ENCODE measurements at places on chromosomes 6 and 20.

- no peak for DNase-seq
These were observed 488.5 kb upstream of the BTBD3 start for GRCh38 chr20:11429168-11429567.

DNA sequence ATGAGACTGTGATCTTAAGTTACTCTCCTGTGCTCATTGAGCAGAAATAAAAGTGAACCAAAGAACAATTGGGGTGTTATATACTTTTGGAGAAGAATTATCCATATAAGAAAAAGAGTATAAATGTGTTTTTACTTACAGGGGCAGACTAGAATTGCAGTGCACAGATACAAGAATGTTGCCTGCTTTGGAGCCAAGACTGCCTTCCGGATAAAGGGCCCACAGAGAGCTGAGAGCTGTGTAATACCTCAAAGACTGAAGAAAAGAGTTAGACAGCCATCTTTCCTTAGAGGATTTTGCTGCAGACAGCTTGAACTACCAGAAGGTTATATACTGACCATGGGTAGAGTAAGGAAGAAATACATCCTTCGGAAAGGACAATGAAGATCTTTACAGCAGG is 1235.5 kb upstream of the CITED2 start:
- DNase-seq = no peak

- no peak for DNase-seq
These were observed 24.0 kb upstream of the THBS2 start for GRCh38 chr6:169277619-169278018.

DNA sequence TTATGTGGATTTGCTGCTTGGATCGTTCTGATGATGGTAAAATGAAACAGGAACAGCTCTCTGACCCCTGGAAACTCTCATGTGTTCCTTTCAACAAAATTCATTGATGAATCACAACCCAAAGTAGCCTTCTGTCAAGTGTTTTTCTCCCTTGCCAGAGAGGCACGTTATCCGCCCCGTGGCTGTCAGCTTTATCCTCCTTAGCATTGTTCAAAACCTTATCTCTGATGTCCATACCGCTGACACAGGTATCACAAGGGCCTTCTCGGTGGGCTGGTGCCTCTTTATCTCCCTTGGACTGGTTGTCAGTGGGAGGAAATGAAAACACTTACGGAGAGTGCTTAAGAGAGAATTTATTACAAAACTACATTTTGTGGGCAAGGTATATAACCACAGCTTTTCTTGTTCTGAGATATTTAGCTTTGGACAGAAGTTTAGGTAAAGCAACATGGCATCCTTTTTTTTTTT is 84.9 kb downstream of the TIAM2 start:
- DNase-seq = no peak

DNA sequence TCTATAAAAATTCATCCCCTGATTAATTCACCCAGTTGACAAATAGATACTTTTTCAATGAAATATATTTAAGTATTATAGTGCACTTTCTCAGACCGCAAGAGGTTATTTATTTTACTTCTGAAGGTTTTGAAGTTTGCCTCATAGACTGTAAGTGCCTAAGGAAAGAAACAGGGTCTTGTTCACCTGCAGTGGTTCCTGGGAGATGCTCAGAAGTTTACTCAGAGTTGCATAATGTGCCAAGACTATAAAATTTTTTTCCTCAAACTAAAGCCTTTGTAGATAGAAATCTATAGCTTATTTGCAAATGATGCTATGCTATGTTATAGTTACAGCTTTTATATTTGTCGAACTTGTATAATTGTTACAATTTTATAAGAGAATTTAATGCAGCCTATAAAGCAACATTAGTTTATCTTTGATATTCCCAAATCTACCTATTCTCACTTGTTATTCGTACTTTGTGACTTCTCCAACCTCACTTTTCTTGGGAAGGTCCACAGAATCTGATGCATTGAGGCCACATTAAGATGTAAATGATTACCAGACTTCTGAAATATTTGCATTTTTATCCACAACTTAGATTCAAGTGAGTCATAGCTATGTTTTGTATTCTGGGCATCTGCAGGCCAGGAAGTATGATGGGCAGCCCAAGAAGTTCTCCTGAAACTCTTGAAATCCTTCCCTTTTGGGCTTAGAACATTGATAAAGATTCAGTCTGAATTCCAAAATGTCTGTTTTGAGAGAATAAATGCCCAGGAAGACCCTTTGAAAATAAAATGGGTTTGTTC is 35.7 kb downstream of the KCNQ5 start:
- no peak for DNase-seq

GRCh38 chr6:10722570-10722819 is 375 bp upstream of the TMEM14C start:
- no peak for DNase-seq

DNA sequence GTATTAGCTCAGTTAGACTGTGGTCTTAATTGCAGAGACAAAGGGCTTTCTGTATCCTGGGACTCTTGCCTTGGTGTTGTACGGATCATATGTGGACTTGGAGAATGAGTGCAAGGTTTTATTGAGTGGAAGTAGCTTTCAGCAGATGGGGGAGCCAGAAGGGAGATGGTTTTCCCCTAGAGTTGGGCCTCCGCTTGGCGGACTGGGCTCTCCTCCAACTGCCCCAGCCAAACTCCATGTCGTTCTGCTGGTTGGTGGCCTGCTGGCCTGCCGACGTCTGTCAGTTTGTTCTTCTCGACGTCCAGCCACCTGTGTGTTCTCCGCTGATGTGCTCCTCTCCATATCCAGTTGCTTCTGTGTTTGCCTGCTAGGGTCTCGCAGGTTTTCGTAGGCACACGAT is 189.5 kb upstream of the FLRT3 start:
- no peak for DNase-seq

- DNase-seq = no peak
These were observed 1169.2 kb downstream of the GRIK2 start for GRCh38 chr6:102562713-102563112.

- no peak for DNase-seq
These were observed 110.7 kb downstream of the PDE10A start for GRCh38 chr6:165552248-165552736.

DNA sequence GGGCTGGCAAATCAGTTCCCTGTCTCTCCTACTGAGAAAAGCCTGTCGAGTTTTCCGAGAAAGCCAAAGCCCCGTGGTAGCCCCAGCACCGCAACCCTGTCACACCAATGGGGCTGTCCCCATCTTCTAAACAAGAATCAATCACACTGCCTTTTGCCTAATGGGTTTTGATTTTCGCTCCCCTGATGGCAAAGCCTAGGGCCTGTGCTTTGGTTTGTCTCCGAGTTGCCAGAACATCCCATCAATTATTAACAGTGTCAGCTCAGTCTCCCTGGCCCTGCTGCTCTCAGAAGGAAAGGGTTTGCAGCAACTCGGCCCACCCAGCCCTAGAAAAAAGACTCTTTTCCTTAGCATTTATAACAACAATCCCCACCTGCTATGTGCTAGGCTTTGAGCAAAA is 4.2 kb downstream of the KCNB1 start:
- DNase-seq = no peak

DNA sequence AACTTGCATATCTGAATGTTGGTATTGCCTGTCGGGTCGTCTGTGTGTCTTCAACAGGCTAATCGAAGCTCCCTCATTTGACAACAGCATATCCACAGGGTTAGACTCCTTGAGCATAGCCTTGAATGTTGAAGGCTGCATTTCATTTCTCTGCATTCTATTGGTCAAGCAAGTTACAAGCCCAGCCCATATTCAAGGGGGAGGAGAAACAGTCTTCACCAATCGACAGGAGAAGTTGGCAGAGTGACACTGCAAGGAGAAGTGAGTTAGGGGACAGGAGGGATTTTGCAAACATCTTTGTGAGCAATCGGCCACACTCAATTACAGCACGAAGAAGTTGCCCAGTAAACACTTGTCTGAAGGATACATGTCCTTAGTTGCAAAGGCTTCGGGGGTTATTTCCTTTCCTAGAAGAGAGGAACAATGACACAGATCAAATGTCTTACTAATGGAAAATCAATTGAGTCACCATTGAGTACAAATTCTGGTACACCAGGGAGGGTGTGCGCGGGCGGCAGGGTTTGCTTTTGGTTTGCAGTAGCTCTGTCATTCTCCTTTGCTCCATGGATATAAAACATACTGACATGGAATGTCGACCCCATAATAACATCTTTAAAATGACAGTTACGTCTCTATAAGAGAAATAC is 60.6 kb upstream of the NT5E start:
- DNase-seq = no peak

- no peak for DNase-seq
These were observed 196.5 kb upstream of the CST7 start for GRCh38 chr20:24752612-24753011.
